Activated CD8-positive, alpha-beta memory T cell treated with anti-CD3 and anti-CD28 coated beads for 4 hours (primary cell): ENCODE measurements at places on chromosomes 5 and 9.

DNA sequence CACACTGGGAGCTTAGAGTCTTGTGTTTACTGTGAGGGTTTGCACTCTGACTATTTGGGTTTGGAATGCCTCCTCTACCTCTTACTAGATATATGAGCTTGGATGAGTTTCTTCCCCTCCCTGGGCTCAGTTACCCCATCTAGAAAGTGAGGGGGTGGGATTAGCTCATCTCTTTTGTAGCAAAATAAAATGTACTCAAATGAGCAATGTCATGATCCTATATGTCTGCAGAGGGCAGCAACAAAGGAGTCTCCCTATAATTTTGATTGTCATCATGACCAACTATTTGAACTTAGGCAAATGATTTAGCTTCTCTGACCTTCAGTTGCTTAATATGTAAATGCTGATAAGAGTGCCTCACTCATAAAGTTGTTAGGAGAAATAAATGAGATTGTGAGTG, 109.0 kb downstream of the DPYSL3 start:
- DNase-seq = no peak

- DNase-seq = no peak
Observed at GRCh38 chr5:52988335-52989024, 672 bp upstream of the ITGA2 start.

GRCh38 chr5:56039985-56040384, 45.2 kb upstream of the IL6ST start:
- DNase-seq = no peak

GRCh38 chr5:95870105-95870672, 47.7 kb upstream of the GLRX start:
- no peak for DNase-seq

DNA sequence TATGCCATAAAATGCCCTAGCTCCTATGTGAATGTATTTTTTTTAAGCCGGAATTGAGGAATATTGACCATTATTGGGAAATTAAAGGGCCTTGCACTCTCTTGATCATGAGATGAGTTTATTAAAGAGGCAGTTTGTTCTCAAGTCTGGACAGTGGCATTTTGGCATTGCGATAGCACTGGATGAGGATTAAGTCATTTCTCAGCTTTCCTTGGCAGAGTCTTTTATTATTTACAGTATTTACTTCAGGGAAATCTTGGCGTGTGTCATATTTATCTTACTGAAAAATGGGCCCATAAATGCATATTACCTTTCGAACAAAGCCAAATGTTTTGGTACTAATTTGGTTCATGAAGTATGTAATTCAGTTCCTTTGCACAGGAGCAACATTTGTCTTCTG, 194.4 kb downstream of the EBF1 start:
- DNase-seq = no peak

DNA sequence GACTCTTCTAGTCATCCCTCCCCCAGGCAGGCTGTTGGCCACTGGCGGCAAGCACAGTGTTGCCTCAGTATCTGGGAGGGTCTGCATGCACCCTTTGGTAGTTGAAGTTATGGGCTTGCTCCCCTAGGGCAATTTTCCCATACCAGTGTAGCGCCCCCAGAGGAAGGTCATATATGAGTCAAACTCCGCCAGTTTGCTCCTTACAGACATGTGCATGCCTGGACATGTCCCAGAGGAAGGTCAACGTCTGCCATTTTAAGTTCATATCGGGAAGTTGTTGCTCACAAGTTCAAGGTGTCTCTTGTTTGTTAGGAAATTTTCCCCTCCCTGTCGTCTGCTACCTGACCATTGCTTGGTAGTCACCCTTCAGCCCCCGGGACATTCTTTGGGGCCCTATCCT, 51.3 kb upstream of the MROH2B start:
- no peak for DNase-seq

GRCh38 chr9:98708933-98709911, at the start of gene GABBR2:
TSS of gene GABBR2 (minus strand) at chr9:98708935. CDS start at chr9:98708737, 198 bp downstream.
- no peak for DNase-seq

DNA sequence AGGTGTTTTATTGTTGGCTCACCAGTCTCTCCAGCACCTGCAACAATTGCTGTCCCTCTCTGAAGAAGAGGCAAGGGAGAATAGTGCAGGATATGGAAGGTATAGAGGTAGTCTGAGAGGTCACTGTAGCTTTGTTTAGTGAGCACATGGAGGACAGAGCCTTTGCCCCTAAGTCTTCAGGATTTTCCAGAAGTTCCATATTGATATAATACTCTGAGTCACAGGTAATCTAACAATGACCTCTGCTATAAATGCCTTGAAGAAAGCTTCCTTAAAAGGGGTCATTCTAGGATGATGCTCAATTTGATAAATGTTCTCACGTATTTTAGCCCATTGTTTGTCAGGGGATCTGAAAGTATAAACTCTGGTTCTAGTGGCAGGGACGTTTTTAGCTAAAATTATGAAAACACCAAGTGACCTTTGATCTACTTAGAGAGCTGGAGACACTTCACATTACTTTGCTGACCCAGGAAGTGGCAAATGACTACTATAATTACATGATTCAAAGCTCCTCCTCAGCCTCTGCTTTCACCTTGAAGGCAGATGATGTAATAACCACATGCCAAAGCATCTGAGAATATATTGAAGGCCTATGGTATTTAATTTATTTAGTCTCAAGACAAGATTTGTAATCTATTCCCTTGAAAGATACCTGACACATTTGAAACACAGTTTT, 366.9 kb upstream of the NUDT12 start:
- DNase-seq = no peak

DNA sequence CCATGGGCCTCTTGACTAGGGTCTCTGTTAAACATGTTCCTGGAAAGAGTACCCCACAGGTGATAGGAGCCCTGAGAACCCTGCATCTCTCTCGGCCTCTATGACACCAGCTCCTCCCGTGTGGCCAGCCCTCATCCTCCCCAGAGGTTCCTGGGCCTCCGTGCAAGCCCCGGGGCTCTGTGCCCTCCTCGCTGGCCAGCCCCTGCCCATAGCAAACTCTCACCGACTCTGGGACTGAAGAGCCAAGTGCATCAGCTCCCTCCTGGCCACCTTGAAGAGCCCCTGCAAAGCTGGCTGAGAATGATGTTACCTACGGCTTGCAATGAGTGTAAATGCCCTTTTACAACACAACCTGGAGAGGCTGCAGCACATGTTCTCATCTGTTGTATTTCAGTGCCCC, 224.4 kb downstream of the ROR2 start:
- DNase-seq = no peak

- no peak for DNase-seq
Observed at GRCh38 chr5:161085056-161085455, 233.0 kb upstream of the ATP10B start.

DNA sequence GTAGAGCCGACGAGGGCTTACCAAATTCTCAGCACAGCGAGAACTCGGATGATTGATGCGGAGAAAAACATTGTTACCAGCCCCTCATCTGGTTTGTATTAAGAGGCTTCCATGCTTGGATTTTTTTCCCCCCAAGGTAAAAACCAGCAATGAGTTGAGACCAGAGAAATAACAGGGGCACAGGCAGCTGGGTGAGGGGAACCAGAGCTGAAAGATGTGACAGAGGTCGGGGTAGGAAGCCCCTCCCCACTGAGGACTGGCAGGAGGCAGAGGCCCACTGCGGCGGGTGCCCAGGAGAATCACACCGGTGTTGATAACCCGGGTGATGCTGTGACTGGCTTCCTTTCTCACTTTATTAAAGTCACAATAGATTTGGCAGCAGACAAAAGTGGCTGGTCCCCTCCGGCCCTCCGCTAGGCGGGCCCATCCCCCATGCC, 116.5 kb upstream of the PHYKPL start:
- no peak for DNase-seq

DNA sequence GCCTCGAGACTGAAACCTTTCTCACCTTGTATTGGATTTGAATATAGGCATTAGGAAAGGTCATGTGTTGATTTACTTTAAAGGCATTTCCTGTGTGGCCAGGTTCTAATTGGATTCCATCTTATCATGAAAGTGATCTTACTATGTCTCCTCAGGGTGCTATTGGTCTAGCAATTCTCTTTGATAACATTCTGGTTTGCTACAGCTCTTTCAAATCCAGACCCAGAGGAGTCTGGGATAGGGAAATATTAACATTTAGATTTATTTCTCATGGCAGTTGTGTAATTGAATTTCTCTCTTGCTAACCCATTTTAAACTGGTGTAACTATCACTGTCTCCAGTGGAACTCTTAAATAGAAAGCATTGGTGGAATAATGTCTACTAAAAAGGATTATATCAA, 69.9 kb upstream of the NMUR2 start:
- DNase-seq = no peak

- no peak for DNase-seq
Observed at GRCh38 chr9:104896131-104896530, 31.8 kb downstream of the ABCA1 start.

DNA sequence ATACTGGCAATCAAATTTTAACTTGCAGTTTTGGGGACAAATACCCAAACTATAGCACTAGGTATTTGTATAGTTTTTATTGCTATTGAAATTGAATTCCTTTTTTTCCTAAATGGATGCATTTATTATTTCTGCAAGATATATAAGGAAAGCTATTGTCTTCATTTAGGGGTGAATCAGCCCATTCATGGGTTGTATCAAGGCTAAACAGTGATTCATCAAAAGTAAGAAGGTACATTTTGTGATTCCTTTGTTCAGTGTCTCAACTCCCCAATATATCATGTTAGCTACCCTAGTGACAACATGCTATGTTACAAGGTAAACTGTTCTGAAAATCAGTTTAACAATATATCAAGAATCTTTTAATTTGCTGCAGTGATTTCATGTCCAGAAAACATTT, 185.7 kb downstream of the PLK2 start:
- no peak for DNase-seq

- DNase-seq = no peak
Observed at GRCh38 chr5:126433701-126434100, 10.5 kb downstream of the GRAMD2B start.

DNA sequence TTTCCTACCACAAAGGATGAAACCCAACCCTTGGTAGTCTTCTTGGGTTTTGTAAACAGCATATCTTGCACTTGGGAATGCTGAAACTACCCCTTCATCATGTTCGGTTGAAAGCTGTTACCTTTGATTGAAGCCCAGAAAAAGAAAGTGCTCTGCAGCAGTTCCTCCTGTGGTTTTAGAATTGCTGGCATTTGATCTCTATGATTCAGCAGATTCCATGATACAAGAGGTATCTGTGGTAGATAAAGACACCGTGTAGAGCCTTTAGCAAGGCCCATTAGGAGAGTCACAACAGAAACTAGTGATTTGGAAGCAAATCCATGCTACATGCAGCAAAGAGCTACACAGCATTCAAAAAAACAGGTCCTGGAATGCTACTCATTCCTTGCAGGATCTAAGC, 557.0 kb downstream of the TLE1 start:
- no peak for DNase-seq

DNA sequence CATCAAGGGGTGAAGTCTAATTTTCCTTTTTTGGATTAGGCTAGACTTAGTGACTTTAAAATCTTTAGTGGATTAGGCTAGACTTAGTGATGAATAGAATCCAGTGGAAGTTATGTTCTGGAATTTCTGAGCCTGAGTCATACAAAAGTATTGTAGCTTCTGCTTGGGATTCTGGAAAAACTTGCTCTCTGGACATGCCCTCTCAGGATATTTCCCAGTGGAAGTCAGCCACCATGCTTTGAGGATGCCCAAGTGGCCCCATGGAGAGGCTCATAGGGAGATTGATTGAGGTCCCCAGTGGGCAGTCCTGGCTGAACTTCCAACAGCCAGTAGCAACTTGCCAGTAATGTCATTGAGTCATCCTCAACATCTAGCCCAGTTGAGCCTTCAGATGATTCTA, 112.4 kb upstream of the PRLR start:
- DNase-seq = no peak

DNA sequence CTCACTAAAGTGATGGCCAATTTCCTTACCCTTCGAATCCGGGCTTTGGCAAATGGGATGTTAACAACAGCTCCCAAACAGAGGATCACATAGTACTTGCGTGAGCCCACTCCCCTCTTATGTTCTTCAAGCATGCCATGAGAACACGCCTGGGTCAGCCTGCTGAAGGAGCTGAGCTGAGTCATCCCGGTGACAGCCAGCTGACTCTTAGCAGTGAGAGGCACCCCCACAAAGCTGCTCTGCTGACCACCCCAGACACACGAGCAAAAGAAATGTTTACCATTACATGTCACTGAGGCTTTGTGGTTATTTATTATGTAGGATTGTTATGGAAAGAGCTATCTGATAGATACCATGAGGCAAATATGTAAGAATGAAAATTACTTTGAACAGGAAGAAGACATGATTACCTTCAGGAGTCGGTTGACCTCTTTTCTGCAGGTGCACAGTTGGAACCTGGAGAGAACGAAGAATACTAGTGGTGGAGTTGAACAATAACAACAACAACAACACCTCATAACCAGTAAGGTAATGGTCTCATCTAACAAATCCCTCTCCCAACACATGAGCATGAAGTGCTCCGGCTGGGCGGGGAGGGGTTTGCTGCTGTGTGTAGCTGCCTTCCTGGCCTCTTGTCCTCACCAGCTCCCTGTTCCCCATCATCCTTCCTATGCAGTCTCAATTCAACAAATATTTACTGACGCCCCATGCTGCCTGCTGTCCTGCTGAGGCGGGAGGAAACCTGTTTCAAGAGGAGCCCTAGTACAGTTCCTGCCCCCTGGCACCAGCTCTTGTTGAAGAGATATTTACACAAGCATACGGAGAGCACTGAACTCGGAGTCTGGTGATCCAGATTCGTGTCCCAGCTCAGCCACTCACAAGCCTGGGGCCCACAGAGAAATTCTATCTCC, 69.4 kb upstream of the LHFPL2 start:
- no peak for DNase-seq

DNA sequence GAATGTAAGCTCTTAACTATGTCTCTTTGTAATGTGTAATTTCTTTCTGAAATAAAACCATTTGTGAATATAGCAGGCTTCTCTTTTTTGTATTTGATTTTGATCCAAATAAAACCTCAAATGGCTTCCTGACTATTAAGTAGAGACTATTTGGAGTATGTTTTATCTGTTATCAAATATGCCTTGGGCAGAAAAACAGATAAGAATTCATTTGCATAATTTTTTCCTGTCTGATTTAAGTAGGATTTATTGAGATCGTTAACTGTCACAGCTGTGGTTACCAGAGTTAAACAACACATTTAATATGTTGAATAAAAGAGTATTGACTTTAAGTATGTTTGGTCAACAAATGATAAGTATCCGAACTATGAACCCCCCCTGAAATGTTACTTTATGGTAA, 104.9 kb downstream of the MELK start:
- DNase-seq = no peak

DNA sequence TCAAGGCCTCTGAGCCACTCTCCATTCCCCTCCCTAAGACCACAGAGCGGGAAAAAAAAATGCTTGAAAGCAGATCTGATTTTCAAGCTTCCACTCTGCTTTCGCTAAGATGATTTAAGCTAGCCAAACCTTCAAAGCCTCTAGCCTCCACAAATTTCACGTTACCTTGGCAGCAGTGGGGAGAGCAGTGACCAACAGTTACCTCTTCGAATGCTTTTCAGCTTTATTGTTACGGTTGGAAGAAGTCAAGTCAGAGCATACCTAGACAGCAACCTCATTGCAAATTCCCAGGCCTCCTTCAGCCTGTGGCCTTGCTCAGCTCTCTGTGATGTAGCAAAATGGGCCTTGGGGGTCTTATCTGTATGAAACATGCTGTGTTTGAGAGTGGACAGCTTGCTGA, 89.6 kb downstream of the FRMD3 start:
- no peak for DNase-seq

GRCh38 chr5:44747396-44747795, 61.4 kb upstream of the MRPS30 start:
- DNase-seq = no peak

- DNase-seq = no peak
Observed at GRCh38 chr9:132597073-132597775, 14.8 kb downstream of the BARHL1 start.

GRCh38 chr9:99057665-99058625, 47.0 kb upstream of the TGFBR1 start:
- peak; percentile 61 for DNase-seq
